ENCODE measurements at places on chromosomes 1 and 21.

DNA sequence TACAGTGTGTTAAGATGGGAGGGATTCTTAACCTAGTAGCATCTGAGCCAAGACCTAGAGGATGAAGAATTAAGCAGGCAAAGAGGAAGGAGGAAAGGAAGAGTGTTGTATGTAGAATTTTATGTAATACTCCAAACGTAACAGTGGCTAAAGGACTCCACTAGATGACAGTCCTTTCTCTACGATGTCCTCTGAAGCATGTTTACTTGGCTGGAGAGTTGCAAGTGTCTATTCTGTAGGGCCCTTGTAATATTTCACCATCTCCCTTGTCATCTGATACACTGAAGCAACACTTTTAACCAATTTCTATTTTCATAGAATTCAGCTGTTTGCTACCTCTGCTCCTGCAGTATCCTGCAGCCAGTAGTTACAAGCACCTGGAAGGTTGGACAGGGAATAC lies 2.2 kb upstream of the YBX1 start:
- no peak for DNase-seq

GRCh38 chr1:214685906-214686305 lies 82.9 kb downstream of the CENPF start:
- no peak for DNase-seq

DNA sequence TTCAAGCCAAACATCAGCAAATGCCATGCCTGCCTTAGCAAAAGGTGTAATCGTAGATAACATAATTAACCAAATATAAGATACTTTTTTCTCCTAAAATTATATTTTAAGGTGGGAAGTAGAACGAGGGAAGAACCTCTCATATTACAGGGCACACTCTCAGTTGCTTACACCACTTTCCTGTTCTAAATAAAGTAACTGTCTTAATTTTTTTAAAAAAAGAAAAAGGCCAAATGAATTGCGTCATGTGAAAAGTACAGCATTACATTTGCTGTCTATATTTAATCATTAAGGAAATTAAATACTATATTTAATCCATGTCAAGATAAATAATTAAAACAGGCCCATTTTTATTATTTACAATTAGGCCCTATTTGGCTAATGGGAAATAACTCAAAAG lies 23.7 kb downstream of the JAK1 start:
- DNase-seq: no peak

GRCh38 chr1:92317836-92318493 lies 19.1 kb downstream of the RPAP2 start:
- DNase-seq: peak; percentile 10

- no peak for DNase-seq
Observed at GRCh38 chr21:41743321-41744027, 23.4 kb downstream of the RIPK4 start.

DNA sequence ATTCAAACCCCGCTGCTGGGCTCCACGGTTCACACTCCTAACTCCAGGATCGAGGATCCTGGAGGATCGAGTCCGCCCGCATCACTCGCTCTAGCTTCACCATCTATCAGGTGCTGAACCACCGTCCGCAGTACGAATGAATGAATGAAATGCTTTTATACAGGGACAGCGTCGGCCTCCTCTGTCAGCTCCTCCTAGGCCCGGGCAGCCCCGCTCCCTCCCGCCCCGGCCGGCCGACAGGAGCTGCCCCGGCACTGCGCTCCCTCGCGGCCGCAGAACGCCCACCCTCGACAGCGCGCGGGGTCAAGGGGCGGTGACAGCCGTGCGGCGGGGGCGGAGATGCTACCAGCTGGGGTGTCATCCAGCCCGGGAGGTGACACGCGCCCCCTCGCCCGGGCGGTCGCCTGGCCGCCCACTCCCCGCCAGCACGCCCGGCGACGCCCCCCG lies 520 bp downstream of the ZBTB17 start:
- peak; percentile 48 for DNase-seq

GRCh38 chr1:78291872-78292271 lies 198.9 kb upstream of the PTGFR start:
- no peak for DNase-seq

DNA sequence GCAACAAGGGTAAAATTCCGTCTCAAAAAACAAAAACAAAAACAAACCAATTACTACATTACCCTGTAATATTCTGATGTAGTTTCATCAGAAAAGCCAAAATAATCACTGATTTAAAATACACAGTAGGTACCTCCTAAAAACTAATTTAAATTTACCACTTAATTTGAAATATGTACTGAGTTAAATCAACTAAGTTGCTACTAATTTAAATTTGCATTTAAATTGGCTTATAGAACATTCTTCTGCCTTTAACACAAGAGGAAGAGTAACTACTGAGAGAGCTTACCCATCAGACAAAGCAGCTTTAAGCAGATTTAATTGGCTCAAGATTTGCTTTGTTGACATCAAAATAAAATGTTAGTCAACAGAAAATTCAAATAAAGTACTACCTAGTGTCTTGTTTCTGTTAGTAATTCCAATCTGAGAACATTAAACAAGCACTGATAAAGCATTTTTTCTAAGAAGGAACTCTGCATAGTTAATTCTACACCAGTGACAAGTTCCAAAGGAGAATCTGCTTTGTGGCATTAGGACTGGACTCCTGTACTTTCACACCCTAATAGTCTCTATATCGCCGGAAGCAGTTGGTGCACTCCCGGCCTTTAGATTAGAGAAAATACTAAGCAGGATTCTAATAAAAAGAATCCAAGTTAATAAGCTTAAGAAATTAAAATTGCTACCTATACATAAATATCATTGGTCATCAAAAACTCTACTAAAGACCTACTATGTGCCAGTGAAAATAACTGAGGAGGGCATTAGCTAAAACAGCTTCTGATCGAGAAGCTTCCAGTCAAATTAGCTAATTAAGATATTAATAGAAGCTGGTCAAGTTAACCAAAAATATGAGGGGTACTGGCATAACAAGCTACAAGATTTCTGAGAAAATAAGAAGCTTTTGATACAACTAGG lies 8.4 kb downstream of the LUZP1 start:
- no peak for DNase-seq

GRCh38 chr1:245155272-245156040 lies 671 bp downstream of the KIF26B start:
- DNase-seq: no peak

GRCh38 chr1:168319691-168320090 lies 39.0 kb downstream of the TBX19 start:
- DNase-seq: peak; percentile 33

GRCh38 chr1:158117854-158118704 lies 62.6 kb upstream of the CD1D start:
- DNase-seq: peak; percentile 20

GRCh38 chr21:45827302-45827692 lies 154.3 kb upstream of the COL6A1 start:
- no peak for DNase-seq

- no peak for DNase-seq
Observed at GRCh38 chr1:168396508-168396907, 115.8 kb downstream of the TBX19 start.

DNA sequence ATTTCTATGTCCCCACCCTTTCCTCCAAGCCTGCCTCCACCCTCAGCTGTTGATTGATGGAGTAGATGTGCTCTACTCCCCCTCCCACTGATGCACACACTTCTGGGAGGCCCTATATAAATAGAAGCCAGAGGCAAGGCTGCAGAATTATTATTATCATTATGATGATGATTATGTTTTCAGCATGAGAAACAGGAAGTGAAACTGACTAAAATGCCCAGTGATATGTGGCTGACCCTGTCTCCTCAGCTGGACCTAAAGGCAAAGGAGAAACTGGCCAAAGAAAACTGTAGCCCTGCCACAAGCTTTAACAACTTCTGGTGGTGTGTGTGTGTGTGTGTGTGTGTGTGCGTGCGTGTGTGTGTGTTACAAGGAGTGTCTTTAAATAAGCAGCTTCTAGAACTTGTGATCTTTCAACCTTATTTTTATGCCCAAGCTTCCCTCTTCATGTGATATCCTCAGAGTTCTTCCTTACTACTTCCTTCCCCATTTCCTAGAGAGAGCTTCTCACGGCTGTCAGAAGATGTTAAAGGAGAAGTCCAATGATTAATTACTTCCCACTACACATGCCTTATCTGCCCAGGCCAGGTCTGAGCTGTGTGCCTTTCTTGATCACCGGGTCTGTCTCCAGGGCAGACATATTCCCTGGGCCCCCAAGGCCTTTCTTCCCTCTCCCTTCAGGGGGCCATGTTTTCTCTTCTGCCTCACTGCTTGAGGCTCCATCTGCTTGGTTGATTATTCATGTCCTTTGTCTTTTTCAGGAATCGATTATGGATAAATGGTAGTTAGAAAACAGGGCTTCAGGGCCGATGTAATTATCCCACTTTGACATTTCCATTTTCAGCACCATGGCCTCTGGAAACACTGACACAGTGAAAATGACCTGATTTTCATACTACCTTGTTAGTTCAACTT lies 11.6 kb upstream of the MAPKAPK2 start:
- DNase-seq: peak; percentile 40

GRCh38 chr1:242522996-242523718 lies 1.3 kb downstream of the PLD5 start:
- DNase-seq: no peak

- no peak for DNase-seq
Observed at GRCh38 chr1:11174261-11174942, 14.8 kb upstream of the ANGPTL7 start.

DNA sequence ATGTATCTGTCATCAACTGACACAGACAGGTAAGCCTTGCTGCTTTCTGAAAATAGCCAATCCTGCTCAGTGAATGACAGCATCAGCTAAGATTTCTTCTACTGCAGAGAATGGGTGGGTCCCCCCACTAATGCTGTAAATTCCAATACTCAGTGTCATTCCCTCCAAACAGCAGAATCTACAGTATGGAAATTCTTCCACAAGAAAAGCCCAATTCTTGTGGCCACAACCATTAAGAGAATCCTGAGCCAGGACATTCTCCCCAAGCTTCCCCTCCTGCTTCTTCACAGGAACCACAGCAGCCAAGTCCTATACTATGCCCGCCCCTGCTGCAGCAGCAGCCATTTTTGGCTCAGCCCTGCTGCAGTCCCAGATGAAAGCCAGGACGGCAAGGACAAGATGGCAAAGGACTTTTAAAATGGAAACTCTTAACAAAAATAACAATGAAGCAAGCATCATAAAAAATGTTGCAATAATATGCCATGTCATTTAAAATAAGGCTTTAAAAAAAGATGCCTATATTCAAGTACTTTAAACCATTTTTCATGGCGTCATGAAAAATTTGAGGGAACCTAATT lies 26.8 kb downstream of the EIF4G3 start:
- peak; percentile 33 for DNase-seq
